ENCODE measurements at places on chromosomes 3 and 15.

DNA sequence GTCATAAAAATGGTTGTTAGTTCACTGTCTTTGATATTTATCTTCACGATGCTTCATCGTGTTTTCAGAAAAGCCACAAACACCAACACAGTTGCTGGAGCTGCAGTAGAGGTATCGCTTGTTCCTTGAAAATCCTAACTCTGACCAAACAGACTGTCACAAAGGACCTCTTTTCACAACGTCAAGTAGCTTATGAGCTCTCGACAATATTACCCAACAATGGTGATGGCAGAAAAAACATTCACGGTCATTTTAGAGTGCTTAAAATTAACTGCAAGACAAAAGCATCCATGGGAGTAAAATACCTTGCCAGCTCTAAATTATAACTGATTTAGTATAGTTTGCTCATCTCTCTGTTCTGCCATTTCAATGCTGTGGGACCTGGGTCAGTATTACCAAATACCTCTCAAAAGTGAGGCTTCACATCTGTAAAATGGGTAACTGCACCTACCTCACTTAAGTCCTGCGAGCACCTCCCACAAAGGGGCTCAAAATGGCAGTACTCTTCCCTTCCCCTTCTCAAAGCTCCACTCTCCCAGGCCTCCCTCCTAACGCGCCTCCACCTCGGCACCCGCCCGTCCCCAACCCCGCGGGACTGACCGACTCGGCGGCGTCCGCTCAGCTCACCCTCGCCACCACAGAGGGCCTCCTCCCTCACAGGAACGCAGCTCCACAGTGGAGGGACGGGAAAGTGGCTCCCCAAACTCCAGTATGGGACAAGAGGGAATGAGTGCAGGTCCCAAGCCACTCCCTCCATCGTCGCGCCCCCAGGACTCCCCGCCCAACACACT, 546 bp downstream of the TRIM59 start:
- peak; percentile 3 for DNase-seq

DNA sequence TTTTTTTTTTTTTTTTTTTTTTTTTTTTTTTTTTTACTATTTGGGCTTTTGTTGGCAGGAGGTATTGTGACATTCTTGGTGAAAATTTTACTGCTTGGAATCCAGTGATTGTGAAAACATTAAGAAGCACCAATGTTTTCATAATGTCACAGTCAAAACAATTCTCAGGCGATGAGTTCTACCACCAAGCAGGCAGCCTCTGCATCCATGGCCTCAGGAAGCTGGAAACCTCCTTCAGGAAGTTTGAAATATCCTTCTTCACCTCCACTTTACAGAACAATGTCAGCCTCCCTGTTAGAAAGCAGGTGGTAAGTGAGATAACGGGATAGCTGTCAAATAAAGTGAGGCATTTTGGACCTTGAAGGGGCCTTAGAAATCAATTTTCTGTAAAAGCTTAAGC, 98.3 kb downstream of the MEX3B start:
- DNase-seq: no peak

DNA sequence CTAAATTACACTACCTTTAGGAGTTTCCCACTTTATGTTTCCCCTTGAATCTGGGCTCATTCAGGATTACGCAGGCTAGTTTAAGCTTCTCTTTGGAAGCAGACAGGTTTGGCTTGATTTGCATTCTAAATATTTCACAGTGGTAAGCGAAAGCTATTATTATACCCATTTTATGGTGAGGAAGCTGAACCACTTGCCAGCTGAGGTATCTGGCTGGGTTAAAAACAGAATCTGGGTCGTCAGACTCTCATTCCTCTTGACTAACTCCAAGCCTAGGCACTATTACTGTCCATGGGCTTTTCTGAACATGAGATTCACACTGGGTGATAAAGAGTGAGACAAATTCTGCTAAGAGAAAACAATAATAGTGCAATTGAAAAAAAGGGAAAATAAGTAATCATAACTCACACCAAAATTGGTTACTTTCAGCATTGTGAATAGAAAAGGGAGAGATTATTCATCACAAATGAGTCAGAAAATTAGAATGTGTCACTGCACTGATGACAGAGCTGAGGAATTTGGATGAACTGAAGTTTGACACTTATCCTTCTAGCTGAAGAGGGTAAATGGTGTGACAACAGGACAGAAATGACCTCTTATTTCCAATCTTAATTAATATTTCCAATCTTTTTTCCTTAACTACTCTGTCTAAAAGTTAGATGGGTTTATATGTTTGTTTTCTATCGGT, 211.3 kb downstream of the TIGIT start:
- DNase-seq: no peak

DNA sequence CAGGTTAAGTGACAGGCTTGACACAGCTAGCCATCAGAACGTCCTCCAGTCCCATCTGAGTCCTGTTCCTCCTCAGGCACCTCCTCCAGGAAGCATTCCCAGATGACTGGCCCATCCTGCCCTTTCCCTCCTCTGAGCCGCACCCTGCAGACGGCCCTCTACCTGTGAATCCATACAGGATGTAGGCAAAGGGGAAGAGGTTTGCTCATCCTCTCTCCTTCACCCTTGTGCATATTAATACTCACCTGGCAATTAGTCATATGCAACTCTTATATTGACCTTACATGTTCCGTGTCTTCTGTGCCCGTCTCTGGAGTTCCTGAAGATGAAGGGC, 61.9 kb downstream of the SMAD3 start:
- DNase-seq: no peak

DNA sequence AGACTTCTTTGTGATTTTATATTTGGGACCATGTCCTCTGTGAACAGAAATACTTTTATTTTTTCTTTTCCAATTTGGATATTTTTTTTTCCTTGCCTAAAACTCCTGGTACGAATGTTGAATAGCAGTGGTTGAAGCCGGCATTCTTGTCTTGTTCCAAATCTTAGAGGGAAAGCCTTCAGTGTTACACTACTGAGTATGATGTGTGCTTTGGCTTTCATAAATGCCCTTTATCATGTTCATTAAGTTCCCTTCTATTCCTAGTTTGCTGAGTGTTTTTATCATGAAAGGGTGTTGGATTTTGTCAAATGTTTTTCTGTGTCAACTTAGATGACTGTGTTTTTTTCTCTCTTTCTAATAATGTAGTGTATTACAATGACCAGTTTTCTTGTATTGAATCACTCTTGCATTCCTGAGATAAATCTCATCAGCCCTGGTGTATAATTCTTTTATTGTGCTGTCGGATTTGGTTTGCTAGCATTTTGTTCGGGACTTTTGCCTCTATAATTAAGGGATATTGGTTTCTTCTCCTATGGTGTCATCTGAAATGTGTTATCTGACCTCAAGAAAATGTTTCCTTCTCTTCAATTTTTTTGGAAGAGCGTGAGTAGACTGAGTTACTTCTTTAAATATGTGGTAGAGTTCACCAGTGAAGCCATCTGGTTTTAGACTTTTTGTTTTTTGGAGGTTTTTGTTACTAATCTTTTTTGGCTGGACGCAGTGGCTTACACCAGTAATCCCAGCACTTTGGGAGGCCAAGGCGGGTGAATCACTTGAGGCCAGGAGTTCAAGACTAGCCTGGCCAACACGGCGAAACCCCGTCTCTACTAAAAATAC, 33.3 kb downstream of the MAP1A start:
- no peak for DNase-seq

- no peak for DNase-seq
Measured at GRCh38 chr3:60178931-60179653, 1072.2 kb downstream of the FHIT start.

- DNase-seq: no peak
Measured at GRCh38 chr3:77571971-77572715, 532.2 kb downstream of the ROBO2 start.

DNA sequence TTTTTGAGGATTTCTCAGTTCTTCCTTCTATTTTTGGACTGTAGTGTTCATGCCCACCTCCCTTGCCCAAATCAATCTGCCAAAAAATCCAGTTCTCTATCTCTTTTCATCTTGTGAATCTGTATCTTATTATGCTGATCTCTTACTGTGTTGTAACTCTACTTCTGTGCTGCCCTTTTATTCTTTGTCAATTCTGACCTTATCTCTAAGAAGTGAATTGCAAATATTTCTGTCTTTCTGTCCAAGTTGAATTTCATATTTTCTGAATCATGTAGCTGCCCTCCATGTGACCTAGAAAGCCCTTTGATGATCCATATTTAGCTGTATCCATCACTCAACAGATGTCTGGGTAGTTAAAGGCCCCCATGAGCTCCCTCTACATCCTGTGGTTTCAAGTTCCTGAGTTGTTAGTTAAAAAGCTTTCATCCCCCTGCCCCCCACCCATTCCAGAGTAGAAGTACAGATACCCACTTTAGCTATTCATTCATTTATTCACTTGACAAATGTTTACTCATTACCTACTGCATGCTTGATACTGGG, 33.6 kb upstream of the ETV5 start:
- DNase-seq: no peak

DNA sequence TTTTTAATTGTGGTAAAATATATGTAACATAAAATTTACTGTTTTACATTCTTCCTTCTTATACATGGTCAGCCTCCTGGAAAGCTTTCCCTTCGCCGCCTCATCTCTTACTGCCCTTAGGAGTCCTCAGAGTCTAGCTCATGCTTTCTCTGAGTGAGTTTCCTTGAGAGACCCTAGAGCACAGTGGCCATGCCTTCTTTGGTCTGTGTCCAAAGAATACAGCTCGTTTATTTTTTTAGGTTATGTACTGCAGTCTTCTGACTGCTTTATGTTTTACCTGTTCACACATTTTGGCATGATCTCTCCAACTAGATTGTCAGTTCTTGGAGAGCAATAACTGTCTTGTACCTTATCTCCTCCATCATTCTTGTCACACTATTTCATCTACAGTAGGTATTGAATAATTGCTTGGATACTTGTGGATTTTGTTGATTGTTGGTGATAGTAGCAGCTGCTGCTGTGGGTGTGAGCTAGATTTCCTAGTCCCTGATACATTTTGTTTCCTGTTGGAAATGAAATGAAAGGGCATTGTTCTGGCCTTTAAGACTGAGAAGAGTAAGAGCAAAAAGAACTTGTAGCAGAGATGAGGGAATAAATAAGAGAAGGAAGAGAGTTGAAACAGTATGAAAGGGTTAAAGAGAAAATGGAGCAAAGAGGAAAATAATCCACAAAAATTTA, 10.9 kb downstream of the ARIH2 start:
- DNase-seq: no peak

DNA sequence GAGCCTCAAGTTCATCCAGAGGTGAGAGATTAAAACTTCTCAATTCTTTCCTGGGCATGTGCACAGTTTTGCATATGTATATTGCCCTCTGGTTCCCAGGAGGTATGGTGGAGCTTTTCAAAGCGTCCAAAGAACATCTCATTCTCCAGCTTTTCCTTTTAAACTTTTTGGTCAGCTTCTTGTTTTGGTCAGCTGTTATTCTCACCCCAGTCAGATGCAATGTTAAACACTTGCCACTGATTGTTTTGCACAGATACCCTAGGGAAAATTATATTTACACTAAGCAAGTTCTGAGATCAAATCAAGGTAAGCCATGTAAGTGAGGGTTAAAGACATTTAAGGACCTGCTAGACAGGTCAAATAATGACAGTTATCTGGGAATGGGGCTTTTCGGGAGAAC, 261.3 kb downstream of the EDEM1 start:
- DNase-seq: no peak

DNA sequence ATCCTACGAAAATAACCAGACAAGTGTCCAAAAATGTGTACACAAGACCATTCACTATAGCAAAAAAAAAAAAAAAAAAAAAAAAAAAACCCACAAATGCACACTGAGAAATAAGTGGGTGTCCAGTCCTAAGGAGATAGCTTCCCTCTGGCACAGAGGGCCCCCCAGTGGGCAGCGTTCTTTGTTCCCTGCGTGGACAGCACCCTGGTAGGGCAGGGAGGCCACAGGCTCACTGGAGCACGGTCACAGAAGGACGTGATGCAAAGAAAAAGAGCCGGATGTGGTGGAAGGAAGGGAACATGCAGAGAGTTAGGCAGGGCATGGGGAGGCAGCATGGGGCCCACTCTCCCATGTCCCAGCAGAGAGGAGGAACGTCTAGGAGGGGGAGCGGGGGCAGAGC, 210.7 kb upstream of the NSMCE3 start:
- no peak for DNase-seq

- no peak for DNase-seq
Measured at GRCh38 chr3:69244039-69244438, 121.6 kb upstream of the LMOD3 start.

- no peak for DNase-seq
Measured at GRCh38 chr3:13288732-13289718, 131.1 kb downstream of the NUP210 start.

- DNase-seq: no peak
Measured at GRCh38 chr3:55452886-55453285, 34.2 kb downstream of the WNT5A start.

GRCh38 chr3:138717348-138717747, 108.8 kb downstream of the FAIM start:
- DNase-seq: no peak

DNA sequence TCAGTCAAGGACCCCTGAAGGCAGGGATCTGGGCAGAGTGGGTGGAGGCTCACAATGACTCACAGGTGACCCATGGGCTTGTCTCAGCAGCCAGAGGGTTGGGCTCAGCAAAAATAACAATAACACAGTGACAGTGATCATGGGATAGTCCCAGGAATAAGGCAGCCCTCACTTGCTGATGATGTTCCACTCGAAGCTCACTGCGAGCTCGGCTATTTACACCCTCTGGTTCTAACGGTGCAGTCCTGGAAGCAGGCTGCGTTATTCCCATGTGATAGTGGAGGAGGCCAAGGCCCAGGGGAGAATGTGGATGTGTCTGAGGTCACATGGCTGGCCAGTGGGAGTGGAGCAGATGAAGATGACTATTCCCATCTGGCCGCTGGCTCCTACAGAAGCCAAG, 16.2 kb downstream of the CCDC33 start:
- DNase-seq: no peak

GRCh38 chr3:42527368-42527917, 25.0 kb downstream of the VIPR1 start:
- DNase-seq: no peak

DNA sequence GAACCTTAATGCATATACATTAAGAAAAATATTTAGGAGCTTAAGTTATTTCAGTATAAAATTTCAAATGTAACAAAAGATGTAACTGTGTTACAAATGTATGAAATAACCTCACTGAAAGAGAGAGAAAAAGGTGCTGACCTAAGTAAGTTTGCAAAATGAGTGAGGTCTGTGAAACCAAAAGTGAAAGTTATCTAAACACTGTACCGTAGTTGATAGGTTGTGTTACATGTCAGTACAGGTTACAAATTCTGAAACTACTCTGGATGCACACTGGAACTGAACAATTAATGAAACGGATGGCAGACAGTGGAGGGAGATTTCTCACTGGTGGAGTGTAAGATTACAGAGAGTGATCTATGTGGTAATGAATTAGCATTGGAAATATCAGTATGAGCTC, 420.7 kb downstream of the ZNF385D start:
- no peak for DNase-seq

All from stimulated activated CD8-positive, alpha-beta memory T cell treated with anti-CD3 and anti-CD28 coated beads, Interleukin-7, amount 100 ng/mL, for 1 hour (primary cell).